Retina (tissue), 1 donor: ENCODE measurements at places on chromosomes 3 and 15.

DNA sequence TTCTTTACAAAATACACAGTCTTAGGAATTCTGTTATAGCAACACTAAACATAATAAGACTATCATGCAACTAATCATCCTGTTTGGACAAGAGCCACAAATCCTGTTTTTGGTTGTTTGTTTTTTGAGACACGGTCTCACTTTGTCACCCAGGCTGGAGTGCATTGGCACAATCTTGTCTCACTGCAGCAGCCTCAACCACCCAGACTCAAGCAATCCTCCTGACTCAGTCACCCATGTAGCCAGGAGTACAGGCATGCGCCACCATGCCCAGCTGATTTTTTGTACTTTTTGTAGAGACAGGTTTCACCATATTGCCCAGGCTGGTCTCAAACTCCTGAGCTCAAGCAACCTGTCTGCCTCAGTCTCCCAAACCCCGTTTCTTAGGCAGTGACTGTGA lies 28.3 kb downstream of the NEDD4 start:
- DNase-seq = no peak

DNA sequence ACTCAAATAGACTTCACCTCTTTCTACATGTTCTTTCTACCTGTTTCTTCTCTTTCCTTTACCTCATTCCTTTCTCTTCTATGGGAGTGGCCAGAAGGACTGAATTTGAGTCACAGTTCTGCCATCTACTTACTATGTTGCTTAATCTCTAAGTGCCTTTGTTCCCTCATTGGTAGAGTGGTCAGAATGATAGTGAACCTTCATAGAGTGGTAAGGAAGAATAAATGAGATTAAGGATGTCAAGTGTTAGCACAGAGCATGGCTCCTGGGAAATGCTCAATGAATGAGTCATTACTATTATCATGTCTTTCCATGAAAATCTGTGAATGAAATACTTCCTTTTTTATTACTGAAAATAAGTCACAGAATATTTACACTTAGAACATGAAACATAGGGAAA lies 17.5 kb downstream of the TMEM207 start:
- no peak for DNase-seq

- DNase-seq = no peak
These were observed 226.5 kb downstream of the XXYLT1 start for GRCh38 chr3:195044411-195044810.

GRCh38 chr3:184261270-184261853 lies at the start of gene CAMK2N2:
CAMK2N2 (minus strand) TSS chr3:184261553; CDS start chr3:184261285, 268 bp downstream.
- DNase-seq = no peak

DNA sequence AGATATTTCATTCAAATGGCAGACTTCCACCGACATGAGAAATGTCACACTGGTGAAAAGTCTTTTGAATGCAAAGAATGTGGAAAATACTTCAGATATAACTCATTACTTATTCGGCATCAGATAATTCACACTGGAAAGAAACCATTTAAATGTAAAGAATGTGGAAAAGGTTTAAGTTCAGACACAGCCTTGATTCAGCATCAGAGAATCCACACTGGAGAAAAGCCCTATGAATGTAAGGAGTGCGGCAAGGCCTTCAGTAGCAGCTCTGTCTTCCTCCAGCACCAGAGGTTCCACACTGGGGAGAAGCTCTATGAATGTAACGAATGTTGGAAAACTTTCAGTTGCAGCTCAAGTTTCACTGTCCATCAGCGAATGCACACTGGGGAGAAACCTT lies 8.6 kb upstream of the ZNF621 start:
- no peak for DNase-seq

DNA sequence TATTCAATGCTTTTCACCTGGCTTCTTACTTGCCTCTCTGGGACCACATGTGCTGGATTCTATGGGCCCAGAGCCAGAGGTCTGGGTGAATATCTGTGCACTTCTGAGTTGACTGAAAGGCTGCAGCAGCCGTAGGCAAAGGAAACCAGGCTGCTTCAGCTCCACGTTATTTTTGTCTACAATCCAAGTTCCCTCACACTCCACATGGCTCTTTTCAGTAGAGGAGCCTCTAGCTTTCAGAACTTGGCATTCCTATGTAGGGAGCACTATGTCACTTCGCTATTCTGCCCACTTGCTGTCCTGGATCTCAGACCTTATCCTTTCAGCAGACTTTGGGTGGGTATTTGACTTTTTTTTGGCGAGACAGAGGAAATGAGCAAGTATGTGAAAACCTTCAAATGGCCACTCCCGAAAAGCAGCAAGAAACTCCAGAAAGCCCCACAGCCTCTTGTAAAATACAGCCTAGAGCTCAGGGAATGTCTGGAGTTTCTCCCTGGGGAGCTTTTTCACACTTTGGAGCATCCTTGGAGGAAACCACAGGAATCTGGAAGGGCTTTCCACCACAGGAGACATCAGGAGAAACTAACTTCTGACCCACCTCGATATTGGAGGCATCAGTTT lies 80.9 kb downstream of the DUT start:
- DNase-seq = no peak

DNA sequence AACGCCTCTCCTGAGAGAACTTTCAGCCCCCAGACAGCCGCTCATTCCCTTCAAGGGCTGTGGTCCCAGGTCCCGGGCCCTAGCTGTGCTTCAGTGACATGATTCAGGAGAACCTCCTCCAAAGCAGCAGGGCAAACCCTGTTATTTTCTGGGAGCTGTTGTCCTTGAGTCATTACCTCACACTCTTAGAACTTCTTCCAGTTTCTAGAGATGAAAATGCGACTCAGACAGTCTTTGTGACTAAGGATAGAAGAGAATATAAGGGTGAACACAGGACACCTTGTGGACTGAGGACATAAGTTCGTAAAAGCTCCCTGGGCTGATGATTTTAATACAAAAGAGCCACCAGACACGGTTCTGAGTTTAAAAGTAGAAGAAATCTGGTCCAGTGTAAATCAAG lies 203.8 kb downstream of the RORA start:
- DNase-seq = no peak

DNA sequence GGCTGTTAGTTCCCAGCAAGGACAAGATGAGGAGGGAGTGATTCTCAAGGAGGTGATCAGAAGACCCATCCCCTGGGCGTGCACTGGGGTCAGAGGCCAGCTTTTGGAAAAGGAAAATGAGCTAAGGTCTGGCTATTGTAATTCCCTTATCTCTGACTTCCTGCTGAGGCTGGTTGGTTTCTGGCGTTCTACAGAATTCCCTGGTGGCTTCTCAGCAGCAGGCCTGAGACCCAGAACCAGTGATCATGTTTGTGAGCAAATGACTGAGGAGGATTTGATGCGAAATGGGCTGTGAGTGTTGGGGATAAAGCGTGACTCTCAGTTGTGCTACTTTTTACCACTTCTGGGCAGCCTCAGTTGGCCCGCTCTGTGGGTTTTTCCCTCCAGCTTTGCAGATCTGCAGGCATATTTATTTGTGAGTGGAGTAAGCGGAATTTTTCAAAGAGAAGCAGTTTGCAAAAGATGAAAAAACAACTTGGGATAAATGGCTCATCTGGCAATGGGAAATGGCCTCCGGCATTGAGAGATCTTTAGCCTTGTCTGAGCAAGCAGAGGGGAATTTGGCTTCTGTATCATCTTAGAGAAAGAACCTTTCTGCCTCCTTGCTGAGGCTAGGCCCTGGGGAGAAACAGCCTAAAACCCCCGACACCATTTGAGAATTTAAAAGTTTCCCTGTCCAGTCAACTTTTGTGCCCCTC lies 102.7 kb downstream of the SLCO3A1 start:
- no peak for DNase-seq

DNA sequence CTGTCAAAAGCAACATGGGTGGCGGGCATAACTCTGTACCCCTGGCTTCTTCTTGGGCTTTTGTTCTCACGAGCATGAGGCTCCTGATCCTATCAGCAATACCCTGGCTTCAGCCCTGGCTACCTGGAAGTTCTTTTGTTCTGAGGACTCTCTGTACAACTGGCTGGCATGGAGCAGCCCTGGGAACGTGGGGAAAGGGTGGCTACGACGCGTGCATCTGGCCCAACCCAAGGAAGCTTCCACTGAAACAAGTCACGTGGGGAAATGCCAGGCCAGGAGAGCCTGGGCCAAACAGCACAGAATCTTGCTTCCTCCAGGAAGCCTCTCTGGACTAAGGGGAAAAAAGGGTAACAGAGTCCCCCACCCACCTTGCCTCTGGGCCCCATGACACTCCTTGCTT lies 22.7 kb upstream of the ATP2B2 start:
- no peak for DNase-seq

- no peak for DNase-seq
These were observed 83.6 kb upstream of the CCDC39 start for GRCh38 chr3:180762866-180763265.

DNA sequence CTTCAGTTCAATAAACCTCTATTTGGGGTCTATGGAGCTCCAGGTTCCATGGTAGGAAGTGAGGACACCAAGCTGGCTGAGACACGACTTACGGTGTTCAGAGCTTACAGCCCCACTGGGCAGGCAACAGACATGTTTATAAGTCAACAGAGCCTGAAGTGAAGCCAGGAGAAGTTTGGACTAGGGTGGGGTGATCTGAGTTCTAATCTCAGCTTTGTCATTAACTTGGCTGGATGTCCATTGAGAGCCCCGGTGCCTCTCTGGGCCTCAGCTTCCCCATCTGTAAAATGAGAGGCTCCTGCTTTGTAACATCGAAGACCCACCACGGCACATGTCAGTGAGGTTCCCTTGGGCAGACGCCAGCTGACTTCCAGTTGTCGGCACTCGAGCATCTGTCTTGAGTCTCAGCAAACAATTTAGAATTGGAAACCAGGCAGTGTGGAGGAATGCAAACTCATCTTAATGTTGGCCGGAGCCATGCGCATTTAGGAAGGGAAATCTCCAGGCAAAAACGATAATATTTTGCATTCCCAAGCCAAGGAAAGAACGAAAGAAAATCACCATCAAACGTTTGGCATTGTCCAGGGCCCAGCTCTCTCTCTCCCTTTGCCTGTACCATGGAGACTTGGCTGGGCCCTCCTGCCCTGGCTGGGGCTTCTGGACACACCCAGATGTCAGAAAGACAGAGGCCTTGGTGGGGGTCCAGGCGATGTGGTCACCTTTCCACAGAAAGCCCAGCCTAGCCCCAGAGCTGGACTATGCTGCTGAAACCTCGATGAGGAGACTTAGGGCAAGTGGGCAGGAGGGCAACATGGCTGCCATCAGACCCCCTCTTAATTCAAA lies 18.4 kb downstream of the ITGA11 start:
- no peak for DNase-seq
